AG04450 (cell line): ENCODE measurements at places on chromosomes 11 and 22.

DNA sequence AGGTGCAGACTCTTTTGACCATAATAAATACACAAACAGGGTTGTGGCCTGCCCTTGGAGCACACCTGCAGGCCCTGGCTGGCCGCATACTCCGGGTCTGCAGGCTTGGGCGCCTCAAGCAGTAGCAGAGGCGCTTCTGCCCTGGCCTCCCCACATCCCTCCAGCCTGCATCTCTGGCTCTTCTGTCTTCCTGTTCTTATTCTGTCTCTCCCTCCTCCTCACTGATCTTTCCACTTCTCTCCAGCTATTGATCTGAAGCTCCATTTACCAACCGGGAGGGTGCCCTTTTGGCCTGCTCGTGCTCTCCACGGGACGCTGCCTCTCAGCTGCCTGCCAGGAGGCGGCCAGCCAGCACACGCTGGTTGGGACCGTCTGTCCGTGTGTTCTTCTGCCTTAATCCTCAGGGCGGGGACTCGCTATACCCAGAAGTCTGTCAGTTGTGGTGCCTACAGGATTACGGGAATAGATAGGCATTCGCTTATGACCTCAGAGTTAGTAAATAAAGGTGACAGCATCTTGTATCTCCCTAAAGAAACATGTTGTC is 5.2 kb downstream of the UPB1 start:
- DNase-seq, result no peak

DNA sequence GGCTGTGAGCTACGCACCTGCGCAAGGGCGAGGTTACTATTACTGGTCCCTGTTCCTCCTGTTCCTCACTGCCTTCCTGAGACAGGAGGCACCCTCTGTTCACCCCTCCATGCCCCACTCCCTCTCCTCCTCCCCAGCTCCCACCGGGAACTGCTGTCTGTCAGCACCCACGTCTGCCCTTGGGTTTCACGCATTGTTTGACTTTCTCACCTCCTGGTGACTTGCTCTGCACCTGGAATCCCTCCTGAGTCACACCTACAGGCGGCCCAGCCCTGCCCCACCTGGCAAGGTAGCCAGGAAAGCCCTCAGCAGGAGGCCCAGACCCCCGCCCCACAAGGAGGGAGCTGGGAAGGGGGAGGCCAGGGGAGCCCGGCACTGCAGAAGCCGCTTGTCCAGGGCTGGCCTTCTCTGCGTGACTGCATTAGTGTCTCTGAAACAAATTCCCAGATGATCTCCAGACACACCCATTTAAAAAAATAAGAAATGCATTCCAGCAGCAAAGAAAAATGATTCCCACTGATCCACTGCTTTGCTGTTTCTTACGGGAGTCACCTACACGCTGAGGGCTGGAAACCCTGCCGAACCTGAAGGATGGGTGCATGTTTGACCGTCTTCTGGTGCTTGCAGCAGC is 86.4 kb downstream of the CELSR1 start:
- no peak for DNase-seq

DNA sequence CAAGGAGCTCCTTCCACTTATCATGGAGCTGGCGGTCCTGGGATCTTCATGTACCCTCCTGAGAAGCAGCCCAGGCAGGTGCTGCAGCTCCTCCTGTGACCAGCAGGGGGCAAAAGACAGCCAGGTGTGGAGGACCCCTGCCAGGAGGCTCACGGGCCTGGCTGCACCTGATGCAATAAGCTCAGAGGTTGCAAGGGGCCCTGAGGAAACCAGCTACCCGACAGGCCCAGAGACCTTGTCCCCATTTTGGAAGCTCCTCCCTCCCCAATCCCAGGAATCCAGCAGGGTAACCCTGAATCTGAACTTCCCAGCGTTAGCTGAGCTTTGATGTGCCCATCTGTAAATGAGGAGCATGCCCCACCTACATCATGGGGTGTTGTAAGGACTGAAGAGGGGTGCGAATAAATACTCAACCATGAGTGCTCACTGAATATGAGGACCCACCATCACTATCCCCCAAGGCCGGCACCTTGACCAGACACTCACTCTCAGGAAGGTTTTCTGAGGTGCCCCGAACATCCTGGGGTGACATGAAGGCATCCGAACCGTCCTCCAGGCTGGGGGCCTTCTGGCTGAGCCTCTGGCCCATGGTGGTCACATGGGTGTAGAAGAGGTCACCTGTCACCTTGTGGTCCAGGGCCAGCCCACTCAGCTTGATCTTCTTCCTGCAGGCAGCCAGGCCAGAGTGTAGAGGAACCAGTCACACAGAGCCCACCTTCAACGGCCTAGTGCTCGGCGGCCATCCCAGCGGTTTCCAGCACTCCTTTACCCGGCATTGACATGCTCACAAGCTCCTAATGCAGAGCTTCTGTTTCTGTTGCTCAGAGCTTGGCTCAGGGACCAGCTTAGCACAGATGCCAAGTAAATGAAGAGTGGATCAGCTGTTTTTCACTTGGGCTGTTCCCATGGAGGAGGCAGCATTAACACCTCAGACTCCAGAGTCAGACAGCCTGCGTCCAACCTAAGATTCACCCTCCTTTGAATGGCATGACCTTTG is 21.7 kb downstream of the SLC43A1 start:
- no peak for DNase-seq

DNA sequence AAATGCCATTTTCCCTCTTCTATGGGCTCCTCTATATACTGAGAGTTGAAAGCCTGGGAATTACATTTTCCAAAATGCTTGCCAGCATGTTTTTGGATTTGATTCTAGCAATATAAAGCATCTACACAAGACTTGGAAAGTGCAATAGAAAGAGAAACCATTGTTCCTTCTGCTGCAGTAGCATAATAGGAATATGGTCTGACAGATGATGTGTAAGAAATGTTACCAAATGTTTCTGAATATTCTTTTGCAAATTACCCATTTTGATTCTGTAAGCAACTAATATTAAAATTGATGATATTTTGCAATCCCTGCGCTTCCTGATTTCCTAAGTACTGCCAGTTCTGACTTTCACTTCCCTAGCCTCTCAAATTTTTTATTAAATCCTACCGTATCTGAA is 61.6 kb downstream of the CASP12 start:
- DNase-seq, result no peak

- DNase-seq, result no peak
Observed at GRCh38 chr11:117441146-117441975, 113.7 kb downstream of the CEP164 start.

DNA sequence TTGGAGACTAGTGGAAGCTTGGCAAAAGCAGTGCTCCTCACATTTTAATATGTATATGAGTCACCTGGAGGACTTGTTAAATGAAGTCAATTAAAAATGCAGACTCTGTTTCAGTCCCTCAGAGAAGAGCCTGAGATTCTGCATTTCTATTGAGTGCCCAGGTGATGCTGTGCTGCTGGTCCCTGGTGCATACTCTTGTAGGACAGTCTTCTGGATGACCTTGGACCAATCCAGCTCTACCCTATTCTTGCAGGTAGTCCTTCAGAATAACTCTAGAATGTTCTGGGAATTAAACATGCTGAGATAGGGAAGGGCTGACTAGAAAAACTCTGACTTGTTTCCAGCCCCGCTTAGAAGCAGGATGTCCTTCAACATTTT is 115.9 kb downstream of the CASP12 start:
- DNase-seq, result no peak

DNA sequence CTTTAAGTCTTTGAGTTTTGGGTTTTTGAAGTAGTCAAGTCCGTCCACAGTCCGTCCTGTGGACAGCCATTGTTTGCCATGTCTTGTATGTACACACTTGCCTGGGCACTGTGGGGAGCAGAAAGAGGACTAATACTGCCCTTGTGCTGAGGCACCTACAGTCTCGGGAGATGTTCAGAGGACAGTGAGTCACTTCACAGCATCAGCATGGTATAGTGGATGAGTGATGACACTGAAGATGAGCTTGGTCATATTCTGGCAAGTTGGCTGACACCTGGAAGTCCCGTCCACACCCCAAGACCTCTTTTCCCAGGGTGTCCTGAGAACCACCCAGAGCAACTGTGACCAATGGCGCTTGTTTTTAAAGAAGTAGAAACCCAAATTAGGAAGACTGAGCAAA is 29.2 kb downstream of the NF2 start:
- DNase-seq, result no peak

- DNase-seq, result no peak
Observed at GRCh38 chr22:48560389-48560751, 1267.3 kb downstream of the BRD1 start.

GRCh38 chr11:35853971-35854370 is 89.9 kb upstream of the LDLRAD3 start:
- DNase-seq, result no peak

- DNase-seq, result no peak
Observed at GRCh38 chr11:9741260-9741659, 77.4 kb downstream of the SWAP70 start.

- no peak for DNase-seq
Observed at GRCh38 chr11:2770761-2771301, 71.0 kb upstream of the KCNQ1OT1 start.

DNA sequence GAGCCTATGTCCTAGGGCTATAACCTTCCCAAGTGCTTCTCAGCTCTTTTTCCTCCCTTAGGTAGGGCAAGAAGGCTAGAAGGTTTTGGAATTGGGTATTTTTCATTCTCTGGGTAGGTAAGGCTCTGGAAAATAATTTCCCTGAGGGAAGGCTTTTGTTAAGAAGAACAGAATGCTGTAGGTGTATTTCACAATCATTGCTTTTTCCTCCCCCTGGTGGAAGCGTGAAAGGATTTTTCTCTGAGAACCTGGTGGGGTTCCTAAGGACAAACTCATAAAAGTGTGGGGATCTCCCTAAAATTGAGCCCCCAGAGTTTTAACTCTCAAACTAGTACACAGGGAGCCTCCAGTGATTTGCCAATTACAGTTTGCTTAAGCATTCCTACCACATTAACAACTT is 41.1 kb upstream of the NARS2 start:
- no peak for DNase-seq

DNA sequence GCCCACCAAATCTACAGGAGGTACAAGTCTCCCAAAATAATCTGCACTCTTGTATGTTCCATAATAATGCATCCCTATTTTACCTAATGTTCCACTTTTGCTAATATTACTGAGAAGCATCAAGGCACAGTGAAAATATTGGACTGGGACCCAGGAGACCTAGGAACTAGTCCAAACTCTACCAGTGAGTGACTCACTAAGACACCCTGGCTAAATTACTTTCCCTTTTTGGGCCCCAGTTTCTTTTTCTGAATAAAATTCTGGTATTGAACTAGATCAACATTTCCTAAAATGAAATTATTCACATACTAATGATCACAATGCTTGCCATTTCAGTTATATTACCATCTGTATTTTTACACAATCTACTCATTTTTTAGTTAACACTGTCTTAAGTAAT is 19.6 kb downstream of the THAP12 start:
- no peak for DNase-seq

- no peak for DNase-seq
Observed at GRCh38 chr11:92890846-92891245, 78.6 kb upstream of the MTNR1B start.

- DNase-seq, result no peak
Observed at GRCh38 chr11:1990872-1991578, 6.6 kb downstream of the H19 start.

DNA sequence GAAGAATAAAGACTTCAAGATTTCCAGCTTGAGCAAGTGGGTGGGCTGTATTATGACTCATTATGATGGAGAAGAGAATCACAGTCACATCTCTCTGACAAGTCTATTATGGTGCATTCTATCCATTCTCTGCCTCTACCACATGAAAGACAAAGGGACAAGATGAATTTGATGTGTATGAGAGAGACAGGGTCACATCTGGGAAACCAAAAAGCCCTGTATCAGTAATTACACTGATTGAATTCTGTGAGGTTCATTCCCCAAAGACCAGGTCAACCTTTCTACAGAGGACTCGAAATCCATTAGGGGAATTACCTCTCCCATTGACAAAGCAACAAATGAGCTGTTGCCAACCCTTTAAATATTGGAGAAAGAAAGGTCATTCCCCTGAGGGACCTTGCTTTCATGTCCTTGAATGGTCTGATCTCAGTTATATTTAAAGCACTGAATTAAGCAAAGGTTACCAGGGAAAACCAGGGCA is 109.6 kb downstream of the USP35 start:
- no peak for DNase-seq

GRCh38 chr11:65700399-65700798 is 11.7 kb upstream of the KAT5 start:
- no peak for DNase-seq

DNA sequence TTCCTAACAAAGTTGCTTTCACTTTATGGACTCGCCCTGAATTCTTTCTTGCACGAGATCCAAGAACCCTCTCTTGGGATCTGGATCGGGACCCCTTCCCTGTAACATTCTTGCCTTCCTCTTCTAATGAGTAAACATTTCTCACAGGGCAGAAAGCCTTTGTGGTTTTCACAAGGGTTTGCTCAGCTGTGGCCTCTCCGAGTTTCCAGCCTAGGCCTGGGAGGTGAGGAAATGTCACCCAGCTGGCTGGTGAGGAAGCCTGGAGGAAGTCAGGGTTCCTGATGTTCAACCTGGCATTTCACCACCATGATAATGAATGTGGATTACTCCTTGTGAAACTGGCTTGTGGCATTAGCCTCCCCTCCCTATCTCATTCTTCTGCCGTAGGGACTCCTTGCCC is 224.9 kb downstream of the DSCAML1 start:
- DNase-seq, result no peak

- DNase-seq, result no peak
Observed at GRCh38 chr11:10461276-10461790, 6.3 kb downstream of the AMPD3 start.

- no peak for DNase-seq
Observed at GRCh38 chr22:17284466-17284865, 65.2 kb upstream of the ADA2 start.

DNA sequence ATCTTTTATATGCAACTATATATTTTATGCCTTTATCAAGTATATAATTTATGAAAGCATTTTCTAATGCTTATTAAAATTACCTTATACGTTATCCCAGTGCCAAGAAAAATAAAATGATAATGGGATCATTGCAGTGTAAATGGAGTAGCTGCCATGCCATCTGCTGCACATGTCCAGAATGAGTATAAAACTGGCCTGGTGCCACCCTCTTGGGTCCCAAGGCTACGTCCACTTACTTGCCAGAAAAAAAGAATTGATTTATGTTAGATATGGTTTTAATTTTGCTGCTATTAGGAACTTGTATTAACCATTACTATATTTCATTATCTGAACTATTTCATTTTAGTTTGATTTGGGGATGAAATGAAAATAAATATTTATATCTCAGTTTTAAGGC is 1127.1 kb upstream of the CNTN5 start:
- DNase-seq, result no peak
